ENCODE measurements at places on chromosomes 4 and X.

GRCh38 chr4:158042591-158043030 is 130.2 kb downstream of the GASK1B start:
- no peak for DNase-seq

DNA sequence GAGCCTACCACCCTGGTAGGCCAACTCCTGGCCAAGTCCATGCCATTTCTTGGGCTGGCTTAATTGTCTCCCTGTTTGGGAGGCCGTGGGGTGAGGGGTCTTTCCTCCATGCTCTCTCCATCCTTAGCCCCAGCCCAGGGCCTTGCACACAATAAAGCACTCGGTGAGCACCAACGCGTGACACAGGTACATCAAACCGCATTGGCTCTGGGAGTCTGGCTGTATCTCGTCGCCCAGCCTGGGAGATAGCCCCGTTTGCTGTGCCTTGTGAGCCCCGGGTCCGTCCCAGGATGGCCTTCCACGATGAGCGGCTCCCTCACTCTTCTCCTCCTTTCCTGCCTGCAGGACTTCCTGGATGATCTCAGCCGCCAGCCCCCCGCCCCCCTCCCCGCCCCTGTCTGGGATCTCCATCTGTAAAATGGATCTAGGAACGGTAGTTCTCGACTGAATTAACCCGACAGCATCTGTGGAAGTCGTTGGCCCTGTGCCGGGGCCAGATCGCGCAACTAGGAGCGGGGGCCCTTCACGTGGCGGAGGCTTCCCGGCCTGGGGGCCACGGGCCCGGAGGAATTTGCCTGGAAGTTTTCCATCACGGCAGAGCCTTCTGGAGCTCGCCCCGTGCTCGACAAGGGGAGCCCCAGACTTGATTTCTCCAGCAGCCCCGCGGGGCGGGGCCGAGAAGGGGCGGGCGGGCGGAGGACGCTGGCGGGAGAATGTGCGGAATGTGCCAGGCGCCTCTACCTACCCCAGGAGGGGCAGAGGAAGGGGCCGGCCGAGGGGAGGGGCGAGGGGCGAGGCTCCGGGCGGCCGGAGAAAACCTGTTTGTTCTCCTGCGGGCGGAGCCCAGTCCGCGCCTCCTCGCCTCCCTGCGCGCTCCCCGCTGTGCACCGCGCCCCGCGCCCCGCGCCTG is at the start of gene ZNF185:
Gene ZNF185, plus strand, starts transcription at position 846 of the 910 bp plus-strand sequence. CDS start 16,423 bp downstream, outside the sequence.
- no peak for DNase-seq

- DNase-seq: no peak
These were observed 662.2 kb upstream of the BOD1L1 start for GRCh38 chr4:14289708-14290107.

DNA sequence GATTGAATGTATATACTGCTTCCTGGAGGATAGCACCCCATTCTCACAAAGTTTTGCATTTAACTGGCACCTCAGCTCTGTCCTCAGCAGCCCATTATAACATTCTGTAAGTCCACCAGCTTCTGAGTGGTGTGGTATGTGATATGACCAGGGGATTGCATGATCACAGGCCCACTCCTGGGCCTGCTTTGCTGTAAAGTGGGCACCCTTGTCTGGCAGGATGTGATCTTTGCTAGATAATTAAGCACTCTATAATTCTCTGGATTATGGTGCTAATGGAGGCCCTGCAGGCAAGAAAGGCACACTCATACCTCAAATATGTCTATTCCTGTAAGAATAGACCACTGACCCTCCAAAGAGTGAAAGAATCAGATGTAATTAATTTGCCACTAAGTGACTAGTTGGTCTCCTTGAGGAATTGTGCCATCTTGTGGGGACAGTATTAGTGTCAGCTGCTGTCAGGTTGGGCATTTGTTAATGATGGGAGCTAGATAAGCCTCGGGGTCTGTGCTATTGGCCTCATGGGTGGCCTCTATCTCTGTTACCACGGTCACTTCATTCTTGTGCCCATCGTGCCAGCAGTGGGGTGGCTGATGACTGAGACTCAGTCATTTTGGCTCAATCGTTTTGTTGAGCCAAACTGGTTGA is 2.2 kb upstream of the CFI start:
- DNase-seq: peak; percentile 33

DNA sequence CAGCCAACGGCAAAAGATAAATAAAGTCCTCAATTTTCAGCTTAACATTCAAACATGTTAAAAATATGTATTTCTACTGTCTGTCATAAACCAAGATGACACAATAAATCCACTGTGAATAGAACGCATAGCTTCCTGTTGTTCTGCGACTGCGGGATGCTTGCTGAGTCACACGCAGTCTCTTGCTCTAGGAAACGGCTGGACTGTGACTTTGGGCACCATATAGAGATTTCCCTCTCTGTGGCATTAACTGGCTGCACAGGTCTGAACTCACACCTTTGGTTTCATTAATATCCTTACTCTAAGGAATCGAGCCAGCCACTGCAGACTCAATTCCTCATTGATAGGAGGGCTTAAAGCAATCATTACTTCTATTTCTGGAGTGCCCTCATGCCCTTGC is 8.4 kb downstream of the BEND4 start:
- DNase-seq: no peak

- no peak for DNase-seq
These were observed 166.0 kb downstream of the ATG4A start for GRCh38 chrX:108257556-108257955.

GRCh38 chrX:17039826-17040225 is 93.4 kb downstream of the REPS2 start:
- no peak for DNase-seq

DNA sequence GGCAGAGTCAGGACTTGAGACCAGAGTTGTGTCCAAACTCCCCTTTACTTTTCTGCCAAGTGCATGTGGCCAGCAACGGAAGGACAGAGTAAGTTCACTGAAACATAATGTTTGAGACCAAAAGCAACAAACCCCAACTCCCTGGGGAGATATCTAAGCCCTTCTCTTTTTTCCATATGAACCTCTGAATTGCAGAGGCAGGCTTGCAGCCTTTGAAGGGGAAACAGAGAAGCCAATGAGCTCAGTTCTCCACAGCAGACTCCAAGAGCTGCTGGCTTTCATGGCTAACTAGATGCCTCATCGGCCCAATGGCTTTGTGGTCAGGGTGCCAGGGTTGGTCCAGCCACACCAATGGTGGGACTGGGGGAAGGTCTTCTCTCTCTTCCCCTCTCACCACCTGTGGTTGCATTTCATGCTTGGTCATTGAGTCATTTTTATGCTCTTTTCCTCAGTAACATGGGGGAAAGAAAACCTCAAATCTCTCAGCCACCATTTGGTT is 34.0 kb downstream of the STARD8 start:
- DNase-seq: no peak

DNA sequence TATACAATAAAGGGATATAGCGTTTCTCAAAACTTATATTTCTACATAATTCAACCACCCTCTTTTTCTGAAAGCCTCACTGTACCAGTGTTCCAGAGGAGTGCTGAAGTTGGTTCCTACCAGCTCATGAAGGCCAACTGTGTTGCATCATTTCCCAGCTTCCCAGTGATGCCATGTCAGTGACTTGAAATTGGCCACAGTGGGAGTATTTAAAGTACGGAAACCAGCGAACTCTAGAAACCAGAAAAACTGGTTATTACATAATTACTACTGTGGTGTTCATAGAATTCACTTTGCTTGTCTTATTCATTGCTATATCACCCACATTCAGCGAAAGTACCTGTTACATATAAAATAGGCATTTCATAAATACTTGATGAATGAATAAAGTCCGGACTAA is 135.4 kb downstream of the GC start:
- no peak for DNase-seq

- DNase-seq: no peak
These were observed 233.6 kb upstream of the RPS6KA3 start for GRCh38 chrX:20500171-20500865.
